ENCODE measurements at places on chromosomes 2 and 18.

GRCh38 chr18:55405893-55406406 lies 182.0 kb downstream of the TCF4 start:
- peak; percentile 60 for DNase-seq

DNA sequence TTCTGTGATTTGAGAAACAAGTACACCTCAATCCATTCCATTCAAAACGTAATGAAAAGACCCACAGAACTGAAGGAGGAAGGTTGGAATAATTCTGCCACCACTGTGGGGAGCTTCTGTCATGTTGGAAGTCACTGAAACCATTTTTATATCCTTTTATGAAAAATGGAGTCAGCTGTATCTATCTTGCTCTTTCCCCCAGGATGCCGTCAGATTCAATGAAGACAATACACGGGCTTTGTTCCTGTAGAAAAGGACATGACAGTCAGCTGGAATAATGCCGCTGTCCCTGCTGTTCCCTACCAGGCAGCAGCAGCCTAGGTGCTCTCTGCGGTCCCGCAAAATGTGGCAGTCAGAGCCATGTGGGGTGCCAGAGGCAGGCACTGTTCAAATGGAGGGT lies 52.5 kb upstream of the APCDD1 start:
- DNase-seq, result peak; percentile 6

DNA sequence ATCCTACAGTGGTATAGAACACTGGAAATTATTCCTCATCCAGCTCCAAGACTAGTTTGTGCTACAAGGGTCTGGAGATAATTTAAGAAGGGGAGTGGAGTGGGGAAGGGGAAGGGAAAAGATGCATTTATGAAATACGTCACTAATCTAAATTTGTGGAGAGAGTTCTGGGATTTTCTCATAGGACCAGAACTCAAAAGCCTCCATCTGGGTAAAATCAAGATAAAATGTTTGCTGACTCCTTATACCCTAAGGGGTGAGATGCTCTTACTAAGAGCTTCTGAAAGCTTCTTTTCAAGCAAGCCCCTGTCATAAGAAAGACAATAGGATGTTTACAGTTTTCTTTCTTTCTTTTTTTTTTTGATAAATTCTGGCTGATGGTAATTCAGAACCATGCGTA lies 88.5 kb upstream of the RBMS1 start:
- no peak for DNase-seq

DNA sequence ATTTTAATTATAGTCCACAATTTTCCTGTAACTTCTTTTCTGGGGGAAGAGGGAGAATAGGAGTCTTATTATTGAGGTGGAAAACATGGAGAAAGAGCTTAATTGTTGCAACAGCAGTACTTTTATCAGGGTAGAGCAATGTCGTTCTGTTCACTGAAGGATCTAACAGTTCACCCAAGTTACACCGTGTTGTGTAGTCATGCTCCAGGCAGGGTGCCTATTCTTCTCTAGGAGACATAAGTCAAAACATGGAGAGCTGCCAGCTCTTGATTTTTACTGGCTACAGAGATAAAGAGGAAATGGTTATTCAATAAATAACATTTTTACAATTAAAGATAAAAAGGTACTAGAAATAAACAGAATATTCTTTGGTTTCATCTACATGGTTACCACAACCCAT lies 594.3 kb upstream of the NETO1 start:
- DNase-seq, result no peak

GRCh38 chr2:38863061-38863695 lies 12.6 kb downstream of the DHX57 start:
- no peak for DNase-seq

- no peak for DNase-seq
Measured at GRCh38 chr2:45469314-45470099, 141.6 kb downstream of the SRBD1 start.

DNA sequence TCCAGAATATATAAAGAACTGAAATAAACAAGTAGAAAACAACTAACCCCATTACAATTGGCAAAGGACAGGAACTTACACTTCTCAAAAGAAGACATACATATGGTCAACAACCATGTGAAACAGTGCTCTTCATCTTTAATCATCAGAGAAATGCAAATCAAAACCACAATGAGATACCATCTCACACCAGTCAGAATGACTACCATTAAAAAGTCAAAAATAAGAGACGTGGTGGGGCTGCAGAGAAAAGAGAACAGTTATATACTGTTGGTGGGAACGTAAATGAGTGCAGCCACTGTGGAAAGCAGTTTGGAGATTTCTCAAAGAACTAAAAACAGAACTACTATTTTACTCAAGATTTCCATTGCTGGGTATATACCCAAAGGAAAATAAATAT lies 1696.3 kb upstream of the TMEFF2 start:
- no peak for DNase-seq

GRCh38 chr18:48947560-48947959 lies 3.2 kb downstream of the SMAD7 start:
- DNase-seq, result no peak

Data from hippocampal formation (tissue), 2 donors.